ENCODE measurements at places on chromosomes 13 and 19. TPM values are rescaled to one million over a fixed set of nuclear protein-coding genes. Genes with fewer than 3 reads are reported as not detected.

DNA sequence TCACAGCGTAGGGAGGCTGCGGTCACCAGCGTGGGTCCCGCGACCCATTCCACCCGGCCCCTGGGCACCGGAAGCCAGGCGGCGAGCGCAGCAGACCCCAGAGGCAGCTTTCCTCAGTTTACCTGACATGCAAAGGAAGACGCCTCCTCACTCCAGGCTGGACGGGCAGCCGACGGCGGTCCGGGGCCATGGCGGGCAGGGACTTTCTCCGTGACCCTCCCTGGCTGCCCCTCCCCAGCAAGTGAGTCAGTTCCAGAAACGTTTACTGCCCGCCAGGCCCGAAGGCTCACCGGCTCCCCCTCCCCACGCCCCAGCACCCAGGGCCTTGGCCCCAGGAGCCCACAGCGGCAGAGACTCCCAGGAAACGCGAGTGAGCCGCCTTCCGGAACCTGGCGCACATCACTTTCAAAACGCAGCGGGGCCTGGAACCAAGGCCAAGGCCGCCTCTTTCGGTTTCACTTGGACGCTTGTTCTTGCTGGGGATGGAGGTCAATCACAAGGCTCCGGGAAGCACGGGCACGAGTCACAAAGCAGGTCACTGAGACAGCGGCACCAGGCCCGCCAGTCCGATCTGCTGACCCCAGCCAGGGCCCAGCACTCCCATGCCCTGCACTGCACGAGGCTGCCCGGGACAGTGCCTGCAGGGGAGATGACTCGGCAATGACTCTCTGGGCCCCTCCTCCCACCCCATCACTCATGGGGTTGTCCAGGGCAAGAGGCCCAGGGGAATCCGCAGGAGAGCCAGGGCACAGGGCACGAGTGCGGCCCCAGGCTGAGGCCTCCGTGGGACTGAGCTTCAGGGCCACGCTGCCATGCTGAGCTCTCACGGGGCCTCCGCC, 5.3 kb downstream of the SBNO2 start:
- no peaks in the 10 kb centered on the region for H3K27me3 ChIP-seq
- DNase-seq = peak; percentile 87
- peaks cover 40% of the 10 kb centered on the region for H3K4me1 ChIP-seq
- H3K27ac ChIP-seq = peak overlapping the region; percentile 93
- H3K36me3 ChIP-seq = no peaks in the 10 kb centered on the region
- peak overlapping the region; percentile 67 for H3K4me3 ChIP-seq

DNA sequence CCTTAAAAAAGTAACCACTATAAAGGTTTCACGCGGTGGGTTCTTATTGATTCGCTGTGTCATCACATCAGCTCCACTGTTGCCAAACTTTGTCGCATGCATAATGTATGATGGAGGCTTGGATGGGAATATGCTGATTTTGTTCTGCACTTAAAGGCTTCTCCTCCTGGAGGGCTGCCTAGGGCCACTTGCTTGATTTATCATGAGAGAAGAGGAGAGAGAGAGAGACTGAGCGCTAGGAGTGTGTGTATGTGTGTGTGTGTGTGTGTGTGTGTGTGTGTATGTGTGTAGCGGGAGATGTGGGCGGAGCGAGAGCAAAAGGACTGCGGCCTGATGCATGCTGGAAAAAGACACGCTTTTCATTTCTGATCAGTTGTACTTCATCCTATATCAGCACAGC, 30.6 kb downstream of the FGF9 start:
- H3K36me3 ChIP-seq = no peaks in the 10 kb centered on the region
- peaks cover 2% of the 10 kb centered on the region for H3K27me3 ChIP-seq
- DNase-seq = no peak
- H3K4me1 ChIP-seq = no peaks in the 10 kb centered on the region
- H3K27ac ChIP-seq = no peak overlapping the region
- H3K4me3 ChIP-seq = no peak overlapping the region

CTXN1 gene
- 28.7 TPM for total RNA-seq

EDDM13 gene
- total RNA-seq = not detected

GRCh38 chr13:21785990-21786389, 115.1 kb downstream of the FGF9 start:
- no peaks in the 10 kb centered on the region for H3K27me3 ChIP-seq
- DNase-seq = no peak
- H3K36me3 ChIP-seq = no peaks in the 10 kb centered on the region
- H3K4me3 ChIP-seq = no peak overlapping the region

TSC22D1 gene
- total RNA-seq = 118 TPM

- DNase-seq = no peak
- H3K36me3 ChIP-seq = peaks cover 10% of the 10 kb centered on the region
- no peak overlapping the region for H3K4me3 ChIP-seq
- no peak overlapping the region for H3K27ac ChIP-seq
These were observed 9.2 kb downstream of the MKNK2 start for GRCh38 chr19:2041683-2042484.

SLC10A2 gene
- not detected for total RNA-seq

- H3K4me1 ChIP-seq = peaks cover 8% of the 10 kb centered on the region
- no peak overlapping the region for H3K4me3 ChIP-seq
- no peak overlapping the region for H3K27ac ChIP-seq
These were observed 220.9 kb downstream of the FOXO1 start for GRCh38 chr13:40445557-40445990.

SIPA1L3 gene
- total RNA-seq = 27.1 TPM

FXYD1 gene
- not detected for total RNA-seq

DNA sequence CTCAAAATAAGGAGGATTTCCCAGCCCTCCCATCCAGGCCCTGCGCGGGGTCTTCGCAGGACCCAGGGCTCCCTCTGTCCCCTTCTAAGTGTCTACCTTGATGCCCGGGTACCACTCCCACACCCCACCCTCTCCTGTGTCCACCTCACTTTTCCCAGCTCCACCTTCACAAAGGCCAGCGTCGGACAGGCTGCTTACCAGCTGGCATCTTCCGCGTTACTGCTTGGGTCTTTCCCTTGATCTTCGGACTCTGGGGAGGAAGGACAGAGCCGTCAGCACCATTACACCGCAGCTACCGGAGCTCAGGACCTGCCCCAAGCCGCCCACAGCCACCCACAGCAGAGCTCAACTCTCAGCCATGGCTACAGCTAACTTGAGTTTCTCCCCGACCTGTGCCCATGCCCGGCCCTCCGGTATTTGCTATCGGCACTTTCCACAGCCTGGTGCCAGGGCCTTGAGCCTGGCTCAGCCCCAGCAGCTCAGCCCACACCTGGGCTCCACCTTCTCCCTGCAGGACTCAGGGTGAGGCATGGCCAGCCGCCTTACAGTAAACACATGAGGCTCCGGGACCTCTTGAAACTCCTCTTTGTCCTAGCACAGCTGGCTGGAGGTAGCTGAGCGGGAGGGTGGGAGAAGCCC, 3.8 kb downstream of the C13orf46 start:
- no peak overlapping the region for H3K4me3 ChIP-seq
- H3K4me1 ChIP-seq = no peaks in the 10 kb centered on the region
- H3K27ac ChIP-seq = no peak overlapping the region
- peaks cover 15% of the 10 kb centered on the region for H3K36me3 ChIP-seq
- DNase-seq = no peak
- no peaks in the 10 kb centered on the region for H3K27me3 ChIP-seq

DNA sequence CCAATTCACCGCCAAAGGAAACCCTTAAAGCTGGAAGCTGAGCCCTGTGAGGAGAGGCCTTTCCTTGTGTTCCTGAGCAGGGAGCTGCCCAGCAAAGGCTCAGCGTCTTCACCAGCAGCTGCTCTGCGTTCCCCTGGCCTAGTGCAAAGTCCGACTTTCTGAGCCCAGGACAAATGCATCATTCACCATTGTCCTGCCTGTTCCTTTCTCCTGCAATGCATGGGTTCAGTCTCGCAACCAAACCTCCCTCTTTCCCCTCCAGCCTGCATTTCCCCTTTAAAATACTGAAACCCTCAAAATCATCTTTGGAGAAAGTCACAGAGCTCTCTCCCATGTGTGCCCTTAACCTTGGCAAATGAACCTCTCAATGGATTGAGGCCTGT, 12.9 kb upstream of the TMEM255B start:
- H3K27ac ChIP-seq = no peak overlapping the region
- H3K36me3 ChIP-seq = no peaks in the 10 kb centered on the region
- DNase-seq = no peak
- H3K27me3 ChIP-seq = peaks cover 6% of the 10 kb centered on the region
- no peak overlapping the region for H3K4me3 ChIP-seq

- no peak overlapping the region for H3K4me3 ChIP-seq
- no peak for DNase-seq
- no peaks in the 10 kb centered on the region for H3K27me3 ChIP-seq
These were observed 335.2 kb downstream of the MYO16 start for GRCh38 chr13:108964606-108965005.

- H3K27ac ChIP-seq = no peak overlapping the region
- no peak overlapping the region for H3K4me3 ChIP-seq
- no peak for DNase-seq
- H3K36me3 ChIP-seq = no peaks in the 10 kb centered on the region
These were observed 19.9 kb upstream of the RFC3 start for GRCh38 chr13:33798023-33798422.

DNA sequence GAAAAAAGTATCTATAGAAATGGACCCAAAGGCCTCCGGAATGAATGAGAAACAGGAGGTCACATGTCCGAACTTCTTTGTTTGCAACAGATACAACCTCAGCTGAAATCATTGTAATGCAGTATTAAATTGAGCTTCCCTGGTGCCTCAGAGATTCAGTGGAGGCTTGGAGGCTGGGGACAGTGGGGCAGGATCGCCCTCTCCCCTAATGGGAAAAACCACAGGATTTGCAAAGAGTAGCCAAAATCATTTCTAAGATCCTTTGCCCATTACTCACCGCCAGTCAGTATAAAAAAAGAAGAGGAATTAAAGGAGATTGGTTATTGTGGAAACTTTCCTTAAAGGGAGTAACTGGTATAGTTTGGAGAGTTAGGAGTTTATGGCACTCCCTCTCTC, 30.4 kb upstream of the IRS2 start:
- no peaks in the 10 kb centered on the region for H3K27me3 ChIP-seq
- H3K4me3 ChIP-seq = no peak overlapping the region

DNA sequence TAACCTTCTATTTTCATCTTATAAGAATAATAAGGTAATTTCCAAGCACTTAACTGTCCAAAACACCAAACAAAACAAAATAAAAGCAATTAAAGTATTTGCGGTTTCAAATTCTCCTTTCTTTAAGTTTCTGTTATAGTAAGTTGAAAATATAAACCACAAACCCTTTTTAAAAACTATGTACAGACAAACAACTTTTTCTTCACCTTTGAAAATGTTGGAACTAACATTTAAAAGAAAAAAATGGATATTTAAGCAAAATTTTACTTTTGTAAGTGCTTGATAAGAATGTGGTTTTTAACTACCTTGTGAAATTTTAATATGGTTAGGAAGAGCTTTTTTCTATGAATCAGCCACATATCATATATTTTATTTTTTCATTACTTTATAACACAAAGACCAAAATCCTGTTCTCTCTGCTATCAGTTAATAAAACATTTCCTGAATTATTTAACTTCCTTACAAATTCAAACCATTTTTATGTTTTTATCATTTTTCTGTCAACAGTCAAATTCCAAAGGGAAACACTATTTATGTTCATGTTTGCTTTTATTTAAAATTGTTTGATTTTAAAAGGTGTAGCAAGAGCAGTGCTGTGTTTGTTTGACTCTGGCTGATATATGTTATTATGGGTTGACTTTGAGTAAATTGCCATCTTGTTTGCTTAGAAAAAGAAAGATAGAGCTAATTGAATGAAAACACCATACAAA, 554.1 kb upstream of the KLHL1 start:
- H3K4me1 ChIP-seq = no peaks in the 10 kb centered on the region
- peaks cover 18% of the 10 kb centered on the region for H3K27me3 ChIP-seq
- H3K27ac ChIP-seq = no peak overlapping the region
- DNase-seq = no peak

GRCh38 chr19:10624585-10624984, 768 bp upstream of the SLC44A2 start:
- peaks cover 11% of the 10 kb centered on the region for H3K36me3 ChIP-seq
- DNase-seq = no peak
- H3K27ac ChIP-seq = peak overlapping the region; percentile 87
- no peaks in the 10 kb centered on the region for H3K27me3 ChIP-seq

DNA sequence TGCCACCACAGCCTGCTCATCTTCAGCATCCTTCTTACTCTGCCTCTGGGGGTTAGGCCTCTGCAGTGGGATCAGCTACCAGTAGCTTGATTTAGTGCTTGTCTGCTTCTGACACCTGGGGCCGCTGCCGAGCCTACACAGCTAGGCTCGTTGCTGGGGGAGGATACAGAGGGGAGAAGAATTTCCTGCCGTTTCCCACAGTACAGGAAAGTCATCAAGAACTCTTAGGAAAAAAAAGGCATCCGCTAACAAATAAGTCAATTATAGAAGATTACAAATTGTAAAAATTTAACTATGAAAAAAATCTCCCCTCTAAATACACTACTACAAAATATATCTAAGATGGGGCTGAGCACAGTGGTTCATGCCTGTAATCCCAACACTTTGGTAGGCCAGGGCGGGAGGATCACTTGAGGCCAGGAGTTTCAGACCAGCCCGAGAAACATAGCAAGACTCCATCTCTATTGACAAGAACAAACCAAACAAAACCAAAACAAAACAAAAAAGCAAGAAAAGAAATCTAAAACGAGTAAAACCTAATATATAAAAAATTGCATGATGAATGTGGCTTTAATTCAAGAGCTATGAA, 26.7 kb downstream of the LATS2 start:
- H3K4me1 ChIP-seq = peaks cover 61% of the 10 kb centered on the region
- H3K36me3 ChIP-seq = peaks cover 6% of the 10 kb centered on the region
- no peak for DNase-seq
- H3K4me3 ChIP-seq = no peak overlapping the region

CEACAM16 gene
- not detected for total RNA-seq

- H3K4me3 ChIP-seq = no peak overlapping the region
- peaks cover 19% of the 10 kb centered on the region for H3K4me1 ChIP-seq
- no peaks in the 10 kb centered on the region for H3K27me3 ChIP-seq
- DNase-seq = no peak
These were observed 33.6 kb downstream of the ZNF701 start for GRCh38 chr19:52603558-52604207.

DNA sequence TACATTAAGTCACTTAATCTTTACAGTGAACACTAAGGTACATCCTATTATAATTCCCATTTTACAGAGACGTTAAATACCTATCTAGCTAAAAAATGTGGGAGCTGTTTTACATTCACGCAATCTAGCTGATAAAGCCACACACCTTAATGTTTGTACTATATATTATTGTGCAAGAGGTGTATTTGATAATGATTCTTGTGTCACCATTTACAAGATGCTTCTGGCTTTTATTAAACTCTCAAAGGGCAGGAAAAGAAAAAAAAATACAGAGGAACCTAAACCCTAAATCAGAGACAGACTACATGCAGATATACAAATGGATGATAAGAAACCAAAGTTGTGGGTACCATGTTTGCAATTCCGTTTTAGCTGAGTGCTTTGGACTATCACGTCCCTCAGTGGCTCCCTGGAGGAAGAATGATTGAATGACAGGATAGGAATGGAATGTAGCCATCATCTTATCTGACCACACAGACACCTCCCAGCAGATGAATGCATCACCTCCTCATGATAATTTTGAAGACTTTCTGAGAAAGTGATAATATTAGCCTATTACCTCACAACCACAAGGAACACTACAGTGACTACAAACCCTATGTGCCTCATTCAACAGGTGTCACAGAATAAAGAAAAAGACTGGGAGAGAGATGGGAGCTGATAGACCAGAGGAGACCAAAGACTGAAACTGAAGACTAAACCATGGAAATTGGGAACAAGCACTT, 230.5 kb upstream of the SERP2 start:
- no peak overlapping the region for H3K27ac ChIP-seq
- no peaks in the 10 kb centered on the region for H3K36me3 ChIP-seq
- no peak overlapping the region for H3K4me3 ChIP-seq
- no peaks in the 10 kb centered on the region for H3K27me3 ChIP-seq
- peaks cover 15% of the 10 kb centered on the region for H3K4me1 ChIP-seq
- no peak for DNase-seq

COL5A3 gene
- total RNA-seq = 80.9 TPM

SH2D3A gene
- total RNA-seq = not detected

CACNG6 gene
- total RNA-seq = not detected
